CD4-positive, alpha-beta T cell treated with Interleukin-10 for 1 hour (primary cell): ENCODE measurements at places on chromosomes 13 and 19.

DNA sequence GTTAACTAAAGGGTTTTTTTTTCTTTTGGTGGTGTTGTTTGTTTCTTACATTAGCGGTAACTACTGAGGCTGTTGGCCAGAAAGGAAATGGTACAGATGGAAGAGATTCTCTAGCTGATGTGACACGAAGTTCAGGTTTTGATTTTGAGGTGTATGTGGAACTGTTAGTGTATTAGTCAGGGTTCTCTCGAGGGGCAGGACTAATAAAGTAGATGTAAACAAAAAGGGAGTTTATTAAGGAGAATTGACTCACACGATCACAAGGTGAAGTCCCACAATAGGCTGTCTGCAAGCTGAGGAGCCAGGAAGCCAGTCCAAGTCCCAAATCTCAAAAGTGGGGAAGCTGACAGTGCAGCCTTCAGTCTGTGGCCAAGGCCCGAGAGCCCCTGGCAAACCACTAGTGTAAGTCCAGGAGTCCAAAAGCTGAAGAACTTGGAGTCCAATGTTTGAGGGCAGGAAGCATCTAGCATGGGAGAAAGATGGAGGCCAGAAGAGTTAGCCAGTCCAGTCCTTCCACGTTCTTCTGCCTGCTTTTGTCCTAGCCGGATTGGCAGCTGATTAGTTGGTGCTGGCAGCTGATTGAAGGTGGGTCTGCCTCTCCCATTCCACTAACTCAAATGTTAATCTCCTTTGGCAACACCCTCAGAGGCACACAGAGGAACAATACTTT, 577.6 kb downstream of the EFNB2 start:
- DNase-seq: no peak

DNA sequence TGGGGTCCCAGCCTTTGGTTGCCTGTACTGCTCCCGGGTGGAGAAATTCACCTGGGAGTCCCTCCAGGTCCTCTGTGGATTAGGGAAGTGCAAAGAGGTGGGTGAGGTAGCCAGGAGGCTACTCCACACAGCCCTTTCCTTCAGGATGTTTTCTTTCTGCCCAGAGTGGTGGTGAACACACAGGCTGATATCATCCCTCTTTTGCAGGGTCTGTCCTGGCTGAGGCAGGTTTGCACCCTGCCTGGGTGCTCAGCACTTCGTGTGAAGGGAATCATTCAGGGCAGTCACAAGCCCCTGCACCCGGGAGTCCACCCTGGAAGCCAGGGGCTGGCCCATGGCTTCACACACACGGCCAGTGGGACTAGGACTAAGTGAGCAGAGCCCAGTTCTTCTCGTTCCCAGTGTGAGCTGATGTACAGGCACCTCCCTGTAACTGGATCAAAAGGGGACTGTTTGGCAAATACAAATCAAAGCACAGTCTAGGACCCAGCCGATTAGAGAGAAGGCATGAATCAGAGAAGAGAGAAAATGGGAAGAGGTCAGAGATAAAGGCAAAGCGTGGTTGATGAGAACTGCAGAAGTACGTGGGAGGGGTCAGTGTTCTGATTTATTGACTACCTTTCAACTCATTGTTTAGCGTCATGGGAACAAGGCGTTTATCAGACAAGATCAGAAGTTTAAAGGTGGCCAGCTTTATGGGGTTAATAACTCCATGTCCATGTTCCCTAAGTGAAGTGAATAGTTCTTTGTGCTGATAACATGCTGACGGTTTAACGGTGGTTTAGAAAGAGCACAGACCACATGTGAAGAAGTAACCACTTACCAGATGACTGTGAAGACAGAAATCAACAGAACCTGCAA, 30.4 kb upstream of the SPATA13 start:
- DNase-seq: no peak

DNA sequence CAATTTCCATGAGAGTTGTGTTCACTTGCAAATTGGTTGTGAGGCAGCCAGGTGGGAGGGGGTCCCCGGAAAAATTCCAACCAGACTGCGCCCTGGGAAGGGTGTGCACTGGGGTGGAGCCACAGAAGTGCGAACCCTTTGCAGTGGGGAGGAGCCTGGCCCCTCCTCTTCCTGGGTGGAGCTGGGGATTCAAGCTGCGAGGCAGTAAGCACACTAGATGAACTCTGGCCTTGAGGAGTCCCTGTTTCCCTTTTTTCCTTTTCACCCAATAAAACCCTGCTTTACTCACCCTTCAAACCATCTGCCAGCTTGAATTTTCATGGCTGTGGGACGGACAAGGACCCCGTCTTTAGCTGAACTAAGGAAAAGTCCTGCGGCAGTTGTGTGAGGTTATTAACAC, 31.0 kb upstream of the MBNL2 start:
- DNase-seq: no peak

DNA sequence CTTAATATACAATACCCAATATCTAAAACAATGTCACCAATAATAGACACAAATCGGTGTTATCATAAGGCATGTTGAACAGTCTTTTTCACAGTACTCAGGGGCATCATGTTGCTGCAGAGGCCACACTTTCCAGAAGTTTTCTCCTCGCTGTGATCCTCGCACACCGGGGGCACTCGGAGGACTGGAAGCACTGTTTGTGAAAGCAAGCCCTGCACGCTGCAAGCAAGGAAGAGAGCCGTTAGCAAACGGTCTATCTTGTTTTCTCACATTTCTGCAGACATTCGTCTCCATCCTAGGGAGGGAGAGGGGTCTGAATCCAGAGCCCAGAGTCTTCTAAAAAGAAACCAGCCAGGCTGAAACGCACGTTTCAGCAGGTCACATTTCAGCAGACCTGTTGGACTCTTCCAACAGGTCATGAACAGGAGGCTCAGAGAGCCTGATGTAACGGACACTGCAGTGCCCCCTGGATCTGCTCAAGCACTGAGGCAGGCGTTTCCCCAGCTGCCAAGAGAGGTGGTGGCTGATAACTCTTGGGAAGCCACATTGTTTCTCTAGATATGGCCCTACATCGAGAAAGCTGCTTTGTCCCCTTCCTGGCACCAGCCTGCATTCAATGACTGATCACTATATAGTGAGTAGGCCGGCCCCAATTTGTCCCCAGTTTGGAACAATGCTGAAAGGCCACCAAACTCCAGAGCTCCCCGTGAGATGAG, 43.6 kb downstream of the RUBCNL start:
- DNase-seq: no peak

DNA sequence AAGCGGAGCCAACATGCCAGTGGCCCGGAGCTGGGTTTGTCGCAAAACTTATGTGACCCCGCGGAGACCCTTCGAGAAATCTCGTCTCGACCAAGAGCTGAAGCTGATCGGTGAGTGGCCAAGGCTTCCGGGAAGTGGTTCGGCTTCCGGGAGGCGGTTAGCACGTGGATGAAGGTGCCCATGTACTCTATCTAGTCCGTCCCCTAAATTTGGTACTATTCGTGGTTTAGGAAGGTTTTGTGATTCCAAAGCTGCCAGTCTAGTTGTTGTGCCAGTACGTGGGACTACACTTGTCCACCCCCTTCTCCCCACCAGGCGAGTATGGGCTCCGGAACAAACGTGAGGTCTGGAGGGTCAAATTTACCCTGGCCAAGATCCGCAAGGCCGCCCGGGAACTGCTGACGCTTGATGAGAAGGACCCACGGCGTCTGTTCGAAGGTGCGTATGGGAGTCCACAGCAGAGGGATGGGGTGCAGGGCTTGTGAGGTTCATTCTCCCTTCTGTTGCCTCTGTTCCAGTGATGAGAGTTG, 579 bp downstream of the RPS9 start:
- DNase-seq: no peak

GRCh38 chr19:40155749-40156265, 35.4 kb upstream of the MAP3K10 start:
- peak; percentile 15 for DNase-seq

DNA sequence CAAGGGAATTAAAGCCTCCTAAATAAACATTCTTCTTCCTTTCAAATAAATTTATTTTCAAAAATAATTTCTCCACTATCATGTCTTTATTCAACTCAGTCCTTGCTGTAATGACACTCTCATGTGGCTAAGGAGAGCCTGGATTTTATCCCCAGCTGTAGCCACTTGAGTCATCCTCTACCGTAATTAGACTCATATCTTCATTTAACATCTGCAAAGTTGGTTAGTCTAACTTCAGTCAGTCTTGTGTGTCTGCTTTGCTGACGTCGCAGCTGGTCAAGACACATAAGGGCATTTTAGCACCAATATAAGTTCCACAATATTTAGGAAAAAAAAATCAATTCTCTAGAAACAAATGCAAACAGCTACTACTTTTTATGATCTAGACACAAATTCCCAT, 776.4 kb upstream of the ATXN8OS start:
- no peak for DNase-seq

- DNase-seq: no peak
Measured at GRCh38 chr13:36530050-36530789, 97.9 kb downstream of the CCNA1 start.

GRCh38 chr13:44903574-44903985, 85.7 kb downstream of the NUFIP1 start:
- DNase-seq: no peak

DNA sequence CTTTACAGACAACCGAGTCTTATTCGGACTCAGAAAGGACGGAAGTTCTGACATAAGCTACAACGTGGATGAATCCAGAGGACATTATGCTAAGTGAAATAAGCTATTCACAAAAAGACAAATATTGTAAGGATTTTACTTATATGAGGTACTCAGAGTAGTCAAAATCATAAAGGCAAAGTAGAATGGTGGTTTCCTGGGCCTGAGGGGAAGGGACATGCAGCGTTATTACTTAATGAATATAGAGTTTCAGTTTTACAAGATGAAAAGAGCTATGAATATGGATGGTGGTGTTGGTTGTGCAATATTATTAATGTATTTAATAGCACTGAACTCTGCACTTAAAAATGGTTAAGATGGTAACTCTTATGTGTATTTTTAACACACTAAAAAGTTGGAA, 419.1 kb upstream of the SGCG start:
- no peak for DNase-seq

- DNase-seq: no peak
Measured at GRCh38 chr19:30065680-30066606, 123.9 kb downstream of the URI1 start.

DNA sequence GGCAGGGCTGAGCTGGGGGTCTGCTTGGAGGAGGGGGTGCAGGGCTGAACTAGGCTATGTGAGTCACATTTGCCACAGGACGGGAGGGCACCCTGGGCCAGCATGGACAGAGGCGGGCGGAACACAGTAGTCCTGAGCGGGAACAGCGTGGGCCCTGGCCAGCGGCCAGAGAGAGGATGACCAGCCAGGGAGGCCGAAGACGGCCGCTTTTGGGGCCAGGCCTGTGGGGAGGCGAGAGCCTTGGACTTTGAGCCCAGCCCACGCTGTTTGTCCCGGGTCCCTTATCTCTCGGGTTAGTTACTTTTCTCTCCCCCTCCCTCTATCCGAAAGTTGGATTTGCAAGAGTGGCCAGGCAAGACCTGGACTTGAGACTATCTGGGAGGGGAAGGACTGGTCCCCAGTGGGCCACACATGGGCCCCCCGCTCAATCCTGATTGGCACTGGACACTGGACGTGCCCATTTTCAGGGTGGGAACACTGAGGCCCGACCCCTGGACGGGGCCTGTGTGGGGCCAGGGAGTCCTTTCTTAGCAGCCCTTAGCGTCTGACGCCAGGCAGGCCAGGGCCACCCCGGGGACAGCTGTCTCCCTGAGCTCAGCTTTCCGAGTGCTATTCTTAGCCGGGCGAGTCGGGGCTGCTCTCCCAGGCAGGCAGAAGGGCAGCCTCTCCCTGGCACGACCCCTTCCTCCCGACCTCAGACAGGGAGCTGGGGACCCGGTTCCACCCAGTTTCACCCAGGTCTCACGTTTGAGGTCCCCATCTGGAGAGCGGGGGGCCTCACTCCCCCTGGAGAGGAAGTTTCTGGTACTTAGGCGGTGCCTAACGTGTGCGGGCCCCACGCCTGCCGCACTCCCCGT, 833 bp downstream of the GAMT start:
- DNase-seq: no peak

DNA sequence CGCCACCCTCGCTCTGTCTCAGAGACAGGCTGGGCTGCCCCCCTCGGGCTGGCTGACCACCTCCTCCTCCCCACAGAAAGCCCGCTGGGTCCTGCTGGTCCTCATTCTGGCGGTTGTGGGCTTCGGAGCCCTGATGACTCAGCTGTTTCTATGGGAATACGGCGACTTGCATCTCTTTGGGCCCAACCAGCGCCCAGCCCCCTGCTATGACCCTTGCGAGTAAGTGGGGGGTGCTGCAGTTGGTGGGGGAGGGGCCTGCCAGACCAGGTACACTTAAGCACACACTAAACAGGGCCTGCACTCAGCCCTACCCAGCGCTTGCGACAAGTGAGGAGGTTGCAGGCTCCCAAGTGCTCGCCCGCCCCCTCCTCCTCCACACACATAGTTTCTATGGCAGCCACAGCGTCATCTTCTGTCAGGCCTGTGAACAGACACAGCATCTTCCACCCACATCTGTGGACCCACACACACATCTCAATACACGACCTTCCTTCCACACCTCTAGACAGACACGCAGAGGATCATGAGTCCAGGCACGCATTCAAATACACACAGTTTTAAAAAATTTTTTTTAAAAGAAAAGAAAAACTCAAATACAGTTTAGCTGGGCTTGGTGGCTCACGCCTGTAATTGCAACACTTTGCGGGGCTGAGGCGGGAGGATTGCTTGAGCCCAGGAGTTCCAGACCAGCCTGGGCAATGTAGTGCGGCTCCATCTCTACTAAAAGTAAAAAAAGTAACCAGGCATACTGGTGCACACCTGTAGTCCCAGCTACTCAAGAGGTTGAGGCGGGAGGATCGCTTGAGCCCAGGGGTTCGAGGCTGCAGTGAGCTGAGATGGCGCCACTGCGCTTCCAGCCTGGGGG, 18.4 kb downstream of the PLD3 start:
- DNase-seq: no peak

DNA sequence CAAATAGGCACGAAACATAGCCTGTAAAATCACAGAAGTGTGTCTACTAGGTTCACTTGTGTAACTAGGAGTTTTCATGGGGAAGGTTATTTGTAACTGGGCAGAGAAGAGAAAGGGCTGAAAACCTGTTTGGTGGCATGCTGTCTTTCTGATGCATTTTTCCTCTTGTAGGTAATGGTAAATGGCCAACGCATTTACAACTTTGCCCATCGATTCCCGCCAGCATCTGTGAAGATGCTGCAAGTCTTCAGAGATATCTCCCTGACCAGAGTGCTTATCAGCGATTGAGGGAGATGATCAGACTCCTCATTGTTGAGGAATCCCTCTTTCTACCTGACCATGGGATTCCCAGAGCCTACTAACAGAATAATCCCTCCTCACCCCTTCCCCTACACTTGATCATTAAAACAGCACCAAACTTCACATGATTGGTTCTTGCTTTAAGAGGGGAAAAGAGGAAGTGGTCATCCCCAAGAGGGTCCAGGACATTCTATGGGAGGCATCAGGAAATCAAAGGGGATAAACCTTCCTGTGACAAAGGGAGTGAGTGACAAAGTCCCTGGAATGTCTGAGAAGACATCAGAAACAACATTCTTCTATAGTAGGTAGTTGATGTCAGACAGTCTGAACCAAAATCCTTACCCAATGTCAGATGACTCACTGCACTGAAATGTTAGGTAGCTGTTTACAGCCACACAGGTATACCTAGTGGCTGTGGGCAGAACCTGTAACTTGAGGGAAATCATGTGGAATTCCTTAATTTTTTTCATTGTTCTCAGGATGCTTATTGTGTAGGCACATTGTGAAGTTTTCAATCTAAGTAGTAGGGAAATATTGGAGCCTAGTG, 5.0 kb downstream of the LGALS14 start:
- no peak for DNase-seq
